AG08396 (cell line): ENCODE measurements at places on chromosomes 3 and 15.

DNA sequence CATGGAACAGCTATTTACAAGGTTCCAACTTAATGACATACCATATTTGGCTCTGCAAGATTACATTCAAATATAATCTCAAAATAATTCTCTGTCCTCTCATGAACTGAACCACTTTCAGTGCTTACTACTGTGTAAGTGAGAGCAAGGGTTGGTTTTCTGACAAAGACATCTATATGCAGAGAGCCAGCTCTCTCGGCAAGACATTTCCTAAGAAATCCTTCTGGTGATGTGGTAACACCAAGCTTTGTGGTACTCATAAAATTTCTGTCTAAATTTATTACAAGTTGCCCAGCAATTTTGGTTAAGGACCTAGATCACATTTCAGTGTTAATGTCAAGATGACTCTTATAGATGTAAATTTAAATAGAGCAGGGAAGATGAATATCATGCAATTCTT is 184.9 kb downstream of the GAP43 start:
- DNase-seq: no peak

DNA sequence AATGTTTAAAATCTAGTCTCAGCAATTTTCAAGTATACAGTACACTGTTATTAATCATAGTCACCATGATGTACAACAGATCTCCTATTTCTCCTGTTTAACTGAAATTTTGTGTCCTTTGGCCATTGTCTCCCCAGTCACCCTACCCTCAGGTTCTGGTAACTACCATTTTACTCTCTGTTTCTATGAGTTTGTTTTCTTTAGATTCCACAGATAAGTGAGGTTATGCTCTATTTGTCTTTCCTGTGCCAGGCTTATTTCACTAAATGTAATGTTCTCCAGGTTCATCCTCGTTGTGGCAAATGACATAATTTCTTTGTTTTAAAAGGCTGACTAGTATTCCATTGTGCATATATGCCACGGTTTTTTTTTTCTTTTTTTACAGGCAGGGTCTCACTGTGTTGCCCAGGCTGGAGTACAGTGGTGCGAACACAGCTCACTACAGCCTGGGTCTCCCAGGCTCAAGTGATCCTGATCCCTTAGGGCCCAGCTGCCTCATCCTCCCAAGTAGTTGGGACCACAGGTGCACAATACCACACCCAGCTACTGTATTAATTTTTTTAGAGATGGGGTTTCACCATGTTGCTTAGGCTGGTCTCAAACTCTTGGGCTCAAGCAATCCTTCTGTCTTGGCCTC is 50.0 kb downstream of the RAB7A start:
- DNase-seq: no peak

DNA sequence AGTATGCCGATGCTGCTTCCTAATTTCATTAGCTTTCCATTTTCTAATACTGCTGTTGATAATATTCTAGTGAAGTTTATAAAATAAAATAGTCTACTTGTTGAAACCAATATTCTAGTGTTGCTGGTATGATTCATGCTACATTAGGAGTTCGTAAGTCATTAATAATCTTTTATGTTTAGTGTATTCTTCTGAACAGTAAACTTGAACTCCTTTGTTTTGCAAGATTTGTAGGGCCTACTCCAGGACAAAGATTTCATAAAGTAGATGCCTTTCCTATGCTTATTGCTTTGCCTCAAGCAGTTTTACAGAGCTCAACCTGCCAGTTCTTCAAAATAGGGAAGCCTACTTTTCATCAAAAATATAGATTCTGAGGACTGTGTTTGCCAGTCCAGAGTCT is 111.5 kb downstream of the RSRC1 start:
- DNase-seq: no peak

- no peak for DNase-seq
Observed at GRCh38 chr3:111944372-111944771, 34.5 kb upstream of the ABHD10 start.

DNA sequence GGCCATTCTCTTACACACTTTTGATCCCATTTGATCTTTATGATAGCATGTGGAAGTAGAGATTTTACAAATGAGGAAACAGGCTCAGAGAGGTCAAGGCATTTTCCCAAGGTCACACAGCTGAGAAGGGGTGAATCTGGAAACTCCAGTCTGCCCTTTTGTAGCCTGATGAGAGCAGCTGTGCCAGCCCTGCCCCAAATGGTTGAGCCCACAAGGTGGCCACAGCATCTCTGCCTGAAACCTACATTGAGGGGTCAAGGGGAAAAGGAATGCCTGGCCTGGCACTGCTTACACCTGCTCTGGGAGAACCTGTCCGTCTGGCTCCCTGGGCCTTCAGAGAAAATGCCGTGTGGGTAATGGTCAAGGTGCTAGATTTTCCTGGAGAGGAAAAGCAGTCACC is 200.2 kb upstream of the LINGO1 start:
- no peak for DNase-seq

DNA sequence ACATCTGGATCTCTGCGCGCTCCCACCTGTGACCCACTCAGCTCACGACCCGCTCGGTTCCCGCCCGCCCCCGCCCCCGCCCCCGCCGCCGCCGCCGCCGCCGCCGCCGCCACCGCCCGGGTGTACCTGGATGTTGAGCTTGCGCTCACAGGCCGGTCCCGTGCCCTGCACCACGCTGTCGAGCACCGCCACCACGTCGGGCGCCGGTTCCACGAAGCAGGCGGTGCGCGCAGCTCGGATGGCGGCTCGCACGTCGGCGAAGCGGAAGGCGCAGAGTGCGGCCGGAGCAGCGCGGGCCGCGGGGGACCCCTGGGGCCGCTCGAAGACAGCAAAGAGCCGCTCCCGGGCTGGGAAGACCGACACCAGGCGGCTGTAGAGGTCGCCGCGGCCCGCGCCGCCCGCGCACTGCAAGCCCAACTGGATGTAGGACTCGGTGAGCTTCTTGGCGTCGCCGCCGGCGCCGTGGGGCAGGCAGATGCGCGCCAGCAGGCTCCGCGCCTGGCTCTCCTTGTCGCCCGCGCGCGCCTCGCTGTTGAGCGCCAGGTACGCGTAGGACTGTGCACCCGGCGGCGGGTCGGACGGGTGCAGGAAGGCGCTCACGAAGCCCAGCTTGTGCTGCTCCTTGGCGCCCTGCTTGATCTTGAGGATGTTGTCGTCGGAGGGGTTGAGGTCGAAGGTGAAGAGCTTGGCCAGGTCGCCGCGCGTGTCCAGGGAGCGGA is 1.1 kb downstream of the PLXND1 start:
- peak; percentile 57 for DNase-seq

- no peak for DNase-seq
Observed at GRCh38 chr3:11606090-11606784, 37.5 kb downstream of the VGLL4 start.

GRCh38 chr3:78734048-78734637 is 1033.7 kb downstream of the ROBO1 start:
- peak; percentile 16 for DNase-seq

- peak; percentile 58 for DNase-seq
Observed at GRCh38 chr15:28096670-28097431, 2.3 kb downstream of the OCA2 start.

DNA sequence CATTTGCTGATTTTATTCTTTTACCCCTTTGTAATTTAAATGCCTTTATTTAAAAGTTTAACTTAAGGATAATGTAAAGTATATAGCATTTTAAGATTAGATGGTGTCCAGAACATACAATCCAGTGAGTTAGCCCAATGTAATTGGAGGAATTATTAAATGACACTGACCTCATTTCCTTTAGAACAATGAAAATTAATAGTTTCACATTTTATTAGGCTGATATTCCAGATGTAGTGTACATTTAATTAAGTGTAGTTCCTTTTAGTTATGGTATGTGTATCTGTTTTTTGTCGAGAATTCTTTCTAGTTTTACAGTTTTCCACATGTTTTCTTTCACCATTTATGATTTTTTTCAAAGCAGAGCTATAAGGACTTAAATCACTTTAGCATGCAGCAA is 75.8 kb downstream of the RSRC1 start:
- DNase-seq: no peak
